Activated T-helper 2 cell treated with anti-CD3 and anti-CD28 coated beads, Interferon-gamma antibody, Interleukin-2, Interleukin-4, amounts not matched to agents 10 μg/mL and 5 μg/mL and 100 μg/mL, durations not matched to agents 14 hours and 24 hours and 36 hours (primary cell): ENCODE measurements at places on chromosomes 5 and 9. TPM values are rescaled to one million over a fixed set of nuclear protein-coding genes. Genes with fewer than 3 reads are reported as not detected.

The SH2D3C gene
- 23.6 and 25.1 TPM in 2 replicates for total RNA-seq

The CAPSL gene
- total RNA-seq: 0.50 and 1.2 TPM in 2 replicates

The OR1L8 gene
- 0.18 TPM in 1 of 2 replicates, not detected in the other for total RNA-seq

The THOC3 gene
- 89.8 and 95.5 TPM in 2 replicates for total RNA-seq

The CCNI2 gene
- 7.6 and 7.7 TPM in 2 replicates for total RNA-seq

The OSTF1 gene
- 86.8 and 87.5 TPM in 2 replicates for total RNA-seq

The RORB gene
- 0.02 and 0.11 TPM in 2 replicates for total RNA-seq

The LEAP2 gene
- total RNA-seq: 4.3 and 4.4 TPM in 2 replicates

The FYB1 gene
- total RNA-seq: 66.4 and 70.7 TPM in 2 replicates

The ARID3C gene
- total RNA-seq: 0.14 and 0.21 TPM in 2 replicates

The SH3TC2 gene
- not detected in 2 replicates for total RNA-seq

The SPINK6 gene
- not detected in 2 replicates for total RNA-seq

The KCNMB1 gene
- not detected in 2 replicates for total RNA-seq

The MYMK gene
- total RNA-seq: not detected in 2 replicates

The DDX4 gene
- 0.09 TPM in 1 of 2 replicates, not detected in the other for total RNA-seq

The ABO gene
- 0.14 and 0.30 TPM in 2 replicates for total RNA-seq

The ATOSB gene
- total RNA-seq: 7.0 and 7.3 TPM in 2 replicates

The AJM1 gene
- 5.0 and 5.1 TPM in 2 replicates for total RNA-seq

The NR4A3 gene
- total RNA-seq: 161 and 169 TPM in 2 replicates

The PCDHB13 gene
- total RNA-seq: 0.02 TPM in 1 of 2 replicates, not detected in the other

The HTR1A gene
- total RNA-seq: not detected in 2 replicates

The CCL21 gene
- not detected in 2 replicates for total RNA-seq

The STKLD1 gene
- 0.87 and 1.0 TPM in 2 replicates for total RNA-seq

The CD72 gene
- 11.3 and 11.4 TPM in 2 replicates for total RNA-seq

The PCDHA1 gene
- 0.07 TPM in 1 of 2 replicates, not detected in the other for total RNA-seq

The FOXI1 gene
- not detected in 2 replicates for total RNA-seq

The TRIM36 gene
- not detected in 2 replicates for total RNA-seq

The WNT8A gene
- total RNA-seq: not detected in 2 replicates

The SPRY4 gene
- 0.64 TPM in 2 replicates for total RNA-seq

The SCGB3A2 gene
- not detected in 2 replicates for total RNA-seq

The CD14 gene
- 0.39 TPM in 2 replicates for total RNA-seq

The MSX2 gene
- total RNA-seq: not detected in 2 replicates

The AHRR gene
- total RNA-seq: 33.3 and 34.9 TPM in 2 replicates

The SPINK1 gene
- not detected in 2 replicates for total RNA-seq

The PCA3 gene
- total RNA-seq: not detected in 2 replicates

The ARSI gene
- not detected in 2 replicates for total RNA-seq

The LRRC19 gene
- not detected in 2 replicates for total RNA-seq

The GOLGA2 gene
- total RNA-seq: 44.0 and 47.9 TPM in 2 replicates

The KCNV2 gene
- not detected in 2 replicates for total RNA-seq

The CCL27 gene
- 0.25 and 0.55 TPM in 2 replicates for total RNA-seq

The ELAVL2 gene
- total RNA-seq: not detected in 2 replicates

The GRM6 gene
- total RNA-seq: not detected in 2 replicates

The SPINK4 gene
- not detected in 2 replicates for total RNA-seq

The EXOC3 gene
- 62.3 and 66.4 TPM in 2 replicates for total RNA-seq

The FOXD4 gene
- 0.09 TPM in 1 of 2 replicates, not detected in the other for total RNA-seq

The PTGES gene
- 0.34 and 0.39 TPM in 2 replicates for total RNA-seq

The FOXD4L5 gene
- total RNA-seq: 0.09 and 0.23 TPM in 2 replicates

The AQP7 gene
- not detected in 2 replicates for total RNA-seq

The SLC34A3 gene
- not detected in 2 replicates for total RNA-seq

The CA9 gene
- 0.89 and 1.2 TPM in 2 replicates for total RNA-seq

The INIP gene
- 34.2 and 36.6 TPM in 2 replicates for total RNA-seq
